ENCODE measurements at places on chromosomes 5 and 9. TPM values are rescaled to one million over a fixed set of nuclear protein-coding genes. Genes with fewer than 3 reads are reported as not detected.

GRCh38 chr9:16360247-16360646 lies 510.2 kb downstream of the BNC2 start:
- no peak for DNase-seq
- no peaks in the 10 kb centered on the region for H3K27me3 ChIP-seq
- H3K4me3 ChIP-seq: no peak overlapping the region

The SLC6A19 gene
- total RNA-seq: not detected

The MAST4 gene
- 20.2 TPM for total RNA-seq

DNA sequence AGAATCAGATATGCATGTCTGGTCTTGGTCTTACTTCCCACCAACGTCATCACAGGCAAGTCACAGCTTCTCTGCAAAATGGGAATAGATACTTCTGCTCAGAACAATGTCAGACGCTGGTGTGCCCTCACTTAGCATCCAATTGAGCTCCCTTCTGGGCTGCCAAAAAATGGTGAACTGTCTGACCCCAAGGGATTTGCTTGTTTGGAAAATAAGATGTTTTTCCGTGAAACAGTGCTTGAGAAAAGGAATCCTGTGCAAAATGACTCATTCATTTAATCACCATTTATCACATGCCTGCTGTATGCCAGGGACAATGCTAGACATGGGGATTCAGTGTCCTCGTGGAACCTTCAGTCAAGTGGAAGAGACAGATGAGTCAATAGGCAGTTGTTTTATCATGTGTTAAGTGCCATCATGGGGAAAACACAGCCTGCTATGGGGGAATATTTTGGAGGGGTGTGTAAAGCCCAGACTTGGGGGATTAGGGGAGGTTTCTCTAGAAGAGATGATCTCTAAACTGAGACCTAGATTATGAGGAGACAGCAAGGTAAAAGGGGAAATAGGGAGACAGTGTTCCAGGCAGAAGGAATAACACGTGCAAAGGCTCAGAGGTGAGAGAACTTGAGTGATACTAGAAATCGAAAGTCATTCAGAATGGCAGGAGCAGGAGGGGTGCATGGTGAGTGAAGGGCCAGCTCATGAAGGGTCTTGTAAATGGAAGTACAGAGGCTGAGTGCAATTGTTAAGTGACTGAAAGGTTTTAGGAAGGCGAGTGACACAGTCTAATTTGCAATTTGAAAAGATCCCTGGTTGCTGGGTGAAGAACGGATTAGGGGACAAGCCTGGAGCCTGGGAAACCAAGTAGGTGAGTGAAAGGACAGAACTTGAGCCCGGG lies 3.9 kb downstream of the NIPAL4 start:
- H3K27me3 ChIP-seq: no peaks in the 10 kb centered on the region
- no peak for DNase-seq
- peaks cover 17% of the 10 kb centered on the region for H3K4me1 ChIP-seq
- no peak overlapping the region for H3K4me3 ChIP-seq
- H3K36me3 ChIP-seq: no peaks in the 10 kb centered on the region

The MLLT3 gene
- total RNA-seq: 45.0 TPM

The C9orf153 gene
- 0.71 TPM for total RNA-seq

GRCh38 chr9:76643399-76644117 lies 120.7 kb upstream of the PCA3 start:
- peak overlapping the region; percentile 75 for H3K27ac ChIP-seq
- no peaks in the 10 kb centered on the region for H3K36me3 ChIP-seq
- no peaks in the 10 kb centered on the region for H3K27me3 ChIP-seq
- H3K4me1 ChIP-seq: peaks cover 22% of the 10 kb centered on the region
- no peak overlapping the region for H3K4me3 ChIP-seq
- no peak for DNase-seq

GRCh38 chr5:585962-586628 lies 26.0 kb upstream of the CEP72 start:
- no peaks in the 10 kb centered on the region for H3K27me3 ChIP-seq
- H3K27ac ChIP-seq: no peak overlapping the region
- DNase-seq: no peak
- H3K36me3 ChIP-seq: no peaks in the 10 kb centered on the region

- no peak for DNase-seq
- peak overlapping the region; percentile 92 for H3K27ac ChIP-seq
- peaks cover 2% of the 10 kb centered on the region for H3K36me3 ChIP-seq
- H3K27me3 ChIP-seq: no peaks in the 10 kb centered on the region
- H3K4me3 ChIP-seq: no peak overlapping the region
Measured at GRCh38 chr5:34930870-34931269, 1.5 kb downstream of the DNAJC21 start.

DNA sequence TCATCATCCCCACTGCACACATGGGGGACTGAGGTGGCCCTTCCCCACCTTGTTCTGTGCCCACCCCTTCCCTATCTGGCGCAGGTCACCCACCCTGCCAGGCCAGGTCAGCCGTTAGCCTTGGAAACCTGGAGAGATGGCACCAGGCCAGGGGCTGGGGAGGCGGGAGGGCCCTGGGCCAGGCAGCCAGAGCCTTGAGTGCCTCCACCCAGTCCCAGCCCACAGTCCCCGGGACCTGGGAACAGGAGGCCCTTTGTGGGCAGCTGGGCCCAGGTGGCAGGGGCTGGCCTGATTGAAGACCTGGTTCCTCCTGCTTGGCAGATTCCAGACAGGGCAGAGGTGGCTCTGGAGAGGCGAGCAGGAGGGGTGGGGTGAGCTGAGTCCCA lies 70.6 kb downstream of the LRSAM1 start:
- peak overlapping the region; percentile 80 for H3K27ac ChIP-seq
- H3K27me3 ChIP-seq: no peaks in the 10 kb centered on the region
- peaks cover 53% of the 10 kb centered on the region for H3K36me3 ChIP-seq
- no peak overlapping the region for H3K4me3 ChIP-seq
